ENCODE measurements at places on chromosomes 16 and 17.

- no peak for DNase-seq
These were observed 13.2 kb downstream of the CLUAP1 start for GRCh38 chr16:3513892-3514583.

DNA sequence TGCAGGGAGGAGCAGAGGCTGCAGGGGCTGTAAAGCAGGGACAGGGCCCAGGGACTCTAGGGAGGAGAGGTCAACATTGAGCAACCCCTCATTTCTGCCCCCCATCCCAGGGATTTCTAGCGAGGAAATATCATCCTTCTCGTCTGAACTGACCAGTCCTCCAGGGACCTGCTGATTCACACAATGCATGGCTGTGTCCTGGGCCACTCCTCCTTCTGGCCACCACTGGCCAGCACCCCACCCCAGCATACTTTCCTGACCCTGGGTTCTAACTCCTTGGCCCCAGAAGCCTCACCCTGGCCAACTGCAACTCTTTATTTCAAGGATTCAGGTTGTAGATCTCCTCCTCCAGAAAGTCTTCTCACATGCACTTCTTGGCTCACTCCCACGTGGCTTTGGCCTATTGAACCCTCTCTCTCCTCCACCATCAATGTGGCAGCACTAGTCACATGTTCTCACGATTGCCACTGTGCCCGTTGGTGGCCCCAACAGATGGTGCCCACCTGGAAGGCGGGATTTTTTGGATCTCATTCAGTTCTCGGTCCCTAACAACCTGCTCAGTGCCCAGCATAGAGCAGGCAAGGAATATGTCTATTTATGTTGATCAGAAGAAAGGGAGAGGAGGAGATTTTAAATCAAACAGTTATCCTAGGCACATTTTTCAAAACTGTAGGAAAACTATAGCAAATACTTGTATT, 41.5 kb downstream of the CUEDC1 start:
- DNase-seq = no peak

- no peak for DNase-seq
These were observed 1.2 kb upstream of the KATNB1 start for GRCh38 chr16:57734308-57734924.

- no peak for DNase-seq
These were observed 32.8 kb downstream of the GPT2 start for GRCh38 chr16:46916980-46917379.

GRCh38 chr16:80993834-80994233, 12.9 kb downstream of the CMC2 start:
- DNase-seq = no peak

- no peak for DNase-seq
These were observed 42.5 kb upstream of the TANC2 start for GRCh38 chr17:62923258-62924150.

DNA sequence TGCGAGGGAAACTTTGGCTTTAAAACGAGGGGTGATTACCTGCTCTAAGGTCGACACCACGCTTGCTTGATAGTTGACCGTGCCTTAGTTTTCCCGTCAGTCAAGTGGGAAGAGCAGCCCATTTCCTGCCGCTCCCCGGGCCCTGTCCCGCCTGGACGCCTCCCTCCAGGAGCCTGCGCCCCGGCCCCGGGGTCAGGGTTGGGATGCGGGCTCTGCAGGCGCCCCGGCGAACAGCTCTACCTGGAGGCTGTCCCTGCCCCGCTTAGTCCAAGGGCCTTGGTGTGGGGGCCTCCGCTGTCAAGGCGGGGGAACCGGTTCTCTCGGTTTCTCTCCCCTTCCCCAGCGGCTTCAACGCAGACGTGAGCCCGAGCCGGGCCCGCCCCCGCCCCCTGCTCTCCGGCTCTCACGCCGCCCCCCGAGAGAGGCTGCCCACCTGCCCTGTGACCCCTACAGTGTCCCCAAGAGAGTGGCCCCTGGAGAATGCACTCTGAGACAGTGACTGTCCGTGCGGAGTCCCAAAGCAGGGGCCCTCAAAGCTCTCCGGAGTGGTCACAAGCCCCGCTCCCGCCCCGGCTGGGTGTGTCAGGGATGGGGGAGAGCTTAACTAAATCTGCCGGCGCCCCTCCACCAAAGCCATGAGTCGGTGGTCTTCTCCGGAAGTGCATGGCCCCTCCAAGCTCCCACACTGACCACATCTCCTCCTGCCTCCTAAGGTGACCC, 117.4 kb upstream of the SMURF2 start:
- DNase-seq = no peak

DNA sequence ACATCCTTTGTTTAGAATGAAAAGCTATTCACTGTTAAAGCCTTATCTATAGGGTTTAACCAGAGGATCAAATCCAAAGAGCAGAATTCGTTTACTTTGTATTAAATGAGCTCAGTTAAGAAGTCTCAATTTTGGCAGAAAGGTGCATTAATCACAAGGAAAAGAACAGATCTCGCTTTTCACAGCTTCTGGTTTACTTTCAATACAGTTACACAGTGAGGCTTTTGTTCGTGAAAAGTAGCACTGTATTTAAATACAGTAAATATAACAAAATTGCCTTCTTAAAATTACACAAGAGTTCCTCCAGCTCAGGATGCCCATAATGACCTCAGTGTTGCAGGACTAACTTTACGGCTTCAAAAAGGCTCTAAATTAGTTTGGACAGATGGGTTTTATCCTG, 669.1 kb upstream of the SALL1 start:
- no peak for DNase-seq
